Suprapubic skin (tissue), 4 donors: ENCODE measurements at places on chromosomes 13 and 19.

DNA sequence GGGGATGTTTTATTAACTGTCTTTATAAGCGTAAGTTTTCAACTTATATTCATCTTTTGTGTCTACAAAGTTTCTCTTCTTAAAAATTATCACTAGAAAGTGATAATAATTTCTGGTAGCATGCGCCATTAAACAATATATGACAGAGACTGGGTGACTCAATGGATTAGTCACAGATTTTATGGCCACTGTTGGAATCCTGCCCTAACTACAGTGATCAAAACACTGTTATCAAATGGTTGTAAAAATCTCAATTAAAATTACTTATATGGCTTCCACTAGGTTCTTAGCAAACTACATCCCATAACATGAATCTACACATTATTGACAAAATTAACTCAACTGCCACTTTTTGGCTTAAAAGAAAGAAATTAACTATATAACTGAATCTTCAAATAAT is 350.0 kb downstream of the DACH1 start:
- DNase-seq: no peak

- DNase-seq: no peak
Observed at GRCh38 chr13:89061821-89062220, 1390.7 kb downstream of the SLITRK5 start.

DNA sequence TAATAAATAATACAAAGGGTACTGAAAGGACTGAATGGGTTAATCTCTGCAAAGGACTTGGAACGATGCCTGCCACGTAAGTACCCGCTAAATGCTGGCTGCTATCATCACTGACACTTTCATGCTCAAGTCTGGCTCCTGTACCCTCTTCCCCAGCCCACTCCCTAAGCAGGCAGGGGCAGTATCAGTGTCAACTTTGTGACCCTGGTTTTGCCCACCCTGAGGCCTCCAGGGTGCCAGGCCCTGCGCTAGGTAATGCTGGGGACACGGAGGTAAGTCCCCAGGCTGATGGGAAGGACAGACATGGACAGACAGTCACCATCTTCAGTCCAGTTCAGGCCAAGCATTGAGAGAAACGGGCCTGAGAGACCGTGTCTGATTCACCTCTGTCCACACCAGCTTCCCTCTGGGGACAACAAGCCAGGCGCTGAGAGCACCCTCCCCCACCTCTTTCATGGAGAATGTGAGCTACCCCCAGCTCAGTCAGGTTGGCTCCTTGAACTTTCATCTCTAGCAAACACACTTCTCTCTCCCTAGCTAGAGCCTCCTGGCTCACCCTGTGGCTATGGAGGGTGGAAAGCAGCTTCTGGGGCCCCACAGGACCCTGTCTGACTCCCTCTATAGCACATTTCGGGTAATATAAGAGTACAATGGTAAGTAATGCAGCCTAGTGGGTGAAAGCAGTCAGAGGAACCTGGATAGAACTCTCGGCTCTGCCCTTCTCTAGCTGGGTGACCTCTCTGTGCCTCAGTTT is 800 bp downstream of the ETFB start:
- no peak for DNase-seq

DNA sequence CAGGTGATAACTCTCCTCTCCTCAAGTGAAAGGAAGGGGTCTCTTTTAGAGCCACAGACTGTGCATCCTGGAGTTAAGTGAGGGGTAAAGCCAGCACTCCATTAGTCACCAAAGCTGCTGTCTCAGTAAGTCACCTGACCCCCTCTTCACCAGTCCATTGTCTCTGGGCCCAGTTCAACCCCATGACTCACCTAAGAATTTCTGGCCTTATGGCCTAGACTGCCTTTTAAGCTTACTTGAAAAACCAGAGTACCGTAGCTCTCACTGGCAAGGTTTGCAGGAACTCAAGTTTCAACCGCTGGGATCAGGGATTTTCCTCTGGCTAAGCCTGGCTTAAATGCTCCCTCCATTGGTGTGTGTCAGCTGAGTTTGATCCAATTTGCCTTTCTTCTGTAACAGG is 23.4 kb upstream of the EID2 start:
- DNase-seq: no peak

DNA sequence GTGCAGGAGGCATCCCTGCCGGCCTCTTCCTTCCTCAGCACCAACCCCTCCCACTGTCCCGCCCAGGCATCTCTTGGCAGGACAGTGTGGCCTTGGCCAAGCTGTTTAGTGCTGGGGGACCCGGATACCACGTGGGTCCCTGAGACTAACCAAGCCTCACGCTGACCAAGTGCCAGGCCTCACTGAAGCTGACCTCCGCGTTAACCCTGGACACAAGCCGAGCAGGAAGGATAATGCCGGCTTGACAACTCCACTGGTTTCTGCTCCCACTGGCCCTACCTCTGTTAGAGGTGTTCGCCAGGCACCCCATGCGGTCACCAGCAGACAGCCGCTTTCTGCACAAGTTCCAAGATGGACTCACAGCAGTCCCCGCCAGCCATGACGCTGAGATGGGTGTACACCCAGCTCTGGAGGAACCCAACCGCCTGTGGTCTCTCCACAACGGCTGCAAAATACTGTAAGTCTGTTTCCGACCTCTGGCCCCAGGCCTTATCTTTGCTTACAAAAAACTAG is 12.4 kb downstream of the GRTP1 start:
- DNase-seq: no peak

DNA sequence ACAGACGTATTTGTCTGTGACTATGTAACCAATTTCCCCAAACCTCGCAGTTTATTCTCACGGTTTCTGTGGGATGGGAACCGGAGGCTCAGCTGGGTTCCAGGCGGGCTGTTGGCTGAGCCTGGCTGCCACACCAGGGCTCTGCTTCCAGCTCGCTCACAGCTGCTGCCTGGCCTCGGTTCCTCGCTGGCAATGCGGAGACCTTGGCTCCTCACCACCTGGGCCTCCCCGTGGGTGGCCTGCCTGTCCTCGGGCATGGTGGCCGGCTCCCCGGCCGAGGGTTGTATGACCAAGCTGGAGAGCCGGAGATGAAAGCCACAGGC is 218.9 kb upstream of the MAB21L1 start:
- DNase-seq: no peak

DNA sequence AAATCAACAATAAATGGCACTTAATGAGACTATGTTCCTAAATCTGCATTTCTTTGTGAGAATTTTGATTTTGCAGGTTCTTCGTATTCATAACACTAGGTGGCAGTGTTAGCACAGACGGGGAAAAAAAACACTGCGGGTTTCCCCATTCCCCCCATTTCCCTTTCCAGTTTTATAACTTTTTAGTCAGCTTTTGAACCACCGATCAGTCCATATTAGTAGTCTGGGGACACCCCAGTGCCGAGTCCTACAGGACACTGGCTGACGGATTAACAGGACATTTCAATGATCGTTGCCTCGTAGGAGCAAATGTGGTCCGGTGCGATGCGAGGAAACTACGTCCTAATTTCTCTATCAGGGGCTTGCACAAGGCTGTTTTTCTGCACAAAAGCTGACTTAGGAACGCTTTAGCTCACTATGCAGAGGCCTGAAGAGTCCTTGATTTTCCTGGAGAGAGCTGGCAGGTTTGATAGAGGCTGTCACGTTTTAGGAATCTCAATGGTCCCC is 234.3 kb downstream of the LMO7 start:
- DNase-seq: no peak

GRCh38 chr19:38420935-38421334 is 5.1 kb downstream of the RASGRP4 start:
- DNase-seq: no peak

GRCh38 chr19:49071860-49072547 is 495 bp downstream of the KCNA7 start:
- no peak for DNase-seq

- no peak for DNase-seq
Observed at GRCh38 chr13:100275746-100276145, 186.9 kb downstream of the PCCA start.

DNA sequence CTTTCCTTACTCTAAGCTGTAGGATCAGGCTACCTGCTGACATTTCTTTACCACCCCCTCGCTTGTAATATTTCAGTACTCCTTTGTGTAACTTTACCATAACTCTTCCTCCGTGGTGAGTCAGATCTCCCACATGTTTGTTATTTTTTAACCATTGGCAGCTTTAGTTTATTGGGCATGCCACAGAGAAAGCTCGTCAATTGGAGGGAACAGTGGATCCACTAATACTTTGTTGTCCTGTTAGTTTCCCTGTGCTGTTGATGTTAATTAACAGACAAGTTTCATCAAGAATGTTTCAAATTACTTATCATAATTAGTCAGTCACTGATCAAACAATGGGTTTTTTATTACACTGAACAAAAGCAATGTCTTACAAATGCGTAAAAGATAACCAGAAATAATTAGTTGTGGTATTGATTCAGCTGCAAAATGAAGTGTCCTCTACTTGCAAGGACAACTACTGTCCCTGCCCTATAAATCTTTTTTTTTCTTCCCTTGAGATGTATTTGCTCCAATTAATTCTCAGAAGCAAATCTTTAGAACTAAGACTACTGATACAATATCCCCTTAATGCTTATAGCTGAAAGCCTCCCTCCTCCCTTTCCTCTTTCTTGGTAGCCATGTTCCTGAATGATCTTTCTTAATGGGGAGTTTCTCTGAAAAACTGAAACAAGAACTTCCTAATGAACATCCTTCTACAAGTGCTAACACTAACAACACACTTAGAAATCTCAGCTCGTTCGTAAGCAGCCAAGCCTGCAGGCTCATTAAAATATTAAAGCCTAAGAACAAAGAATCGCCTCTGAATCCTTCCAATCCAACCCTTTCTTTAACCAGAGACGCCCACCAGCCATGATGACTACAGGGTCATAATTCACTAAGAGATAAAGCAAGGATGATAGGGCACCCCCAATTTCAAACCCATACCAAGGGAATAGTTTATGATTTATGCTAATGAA is 22.2 kb downstream of the EFNB2 start:
- no peak for DNase-seq

DNA sequence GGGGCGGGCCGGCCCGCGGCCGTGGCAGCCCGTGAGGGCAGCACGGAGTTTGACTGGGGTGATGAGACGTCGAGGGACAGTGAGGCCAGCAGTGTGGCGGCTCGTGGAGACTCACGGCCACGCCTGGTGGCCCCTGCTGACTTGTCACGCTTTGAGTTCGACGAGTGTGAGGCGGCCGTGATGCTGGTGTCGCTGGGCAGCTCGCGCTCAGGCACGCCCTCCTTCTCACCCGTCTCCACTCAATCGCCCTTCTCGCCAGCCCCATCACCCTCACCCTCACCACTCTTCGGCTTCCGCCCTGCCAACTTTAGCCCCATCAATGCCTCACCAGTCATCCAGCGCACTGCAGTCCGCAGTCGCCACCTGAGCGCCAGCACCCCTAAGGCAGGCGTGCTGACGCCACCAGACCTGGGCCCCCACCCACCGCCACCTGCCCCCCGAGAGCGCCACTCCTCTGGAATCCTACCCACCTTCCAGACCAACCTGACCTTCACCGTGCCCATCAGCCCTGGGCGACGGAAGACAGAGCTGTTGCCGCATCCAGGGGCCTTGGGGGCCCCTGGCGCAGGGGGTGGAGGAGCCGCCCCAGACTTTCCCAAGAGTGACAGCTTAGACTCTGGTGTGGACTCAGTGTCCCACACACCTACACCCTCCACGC is 4.5 kb downstream of the CIC start:
- peak; percentile 62 for DNase-seq

GRCh38 chr19:38194061-38194701 is 29.8 kb downstream of the DPF1 start:
- DNase-seq: no peak

DNA sequence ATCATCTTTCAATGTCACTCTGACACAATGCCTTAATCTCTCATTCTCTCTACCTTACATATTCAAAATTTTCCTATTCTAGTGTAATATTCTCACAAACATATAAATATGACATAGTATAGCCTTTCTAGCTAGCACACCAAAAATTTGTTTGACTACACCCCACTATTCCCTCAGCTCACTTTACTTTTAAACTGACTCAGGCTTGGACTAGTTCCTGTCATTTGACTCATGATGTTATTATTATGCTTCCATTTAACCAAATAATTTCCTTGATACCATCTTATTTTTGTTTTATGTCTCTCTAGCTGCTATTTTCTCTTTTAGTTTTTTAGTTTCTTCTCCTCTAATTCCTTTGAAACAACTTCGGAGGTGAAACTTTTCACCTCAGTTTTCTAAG is 1745.6 kb upstream of the PCDH20 start:
- no peak for DNase-seq

GRCh38 chr19:39070888-39071287 is 13.3 kb upstream of the ACP7 start:
- DNase-seq: no peak

DNA sequence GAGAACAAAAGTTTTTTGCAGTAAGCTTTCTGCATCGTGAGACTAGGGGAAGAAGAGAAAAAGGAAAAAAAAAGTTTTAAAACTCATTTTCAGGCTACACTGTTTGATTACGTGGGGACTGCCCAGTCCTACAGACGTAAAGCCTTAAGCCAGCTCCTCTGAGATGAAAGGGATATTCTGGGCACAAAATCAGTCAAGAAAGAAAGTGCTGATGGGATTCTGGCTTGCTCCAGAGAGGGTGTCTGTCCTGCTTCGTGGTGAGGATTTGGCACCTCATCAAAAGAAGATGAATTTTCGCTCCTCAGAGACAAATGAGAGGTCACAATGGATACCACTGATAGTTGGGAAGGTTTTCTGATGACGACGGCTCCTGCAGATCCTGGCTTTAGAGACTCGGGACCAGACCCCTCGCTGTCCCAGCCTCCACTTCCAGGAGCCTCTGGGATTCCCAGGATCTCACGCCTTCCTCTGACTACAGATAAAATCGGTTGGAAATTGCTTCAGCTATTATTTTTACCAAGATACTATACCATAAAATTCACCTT is 9.7 kb downstream of the TEX29 start:
- no peak for DNase-seq
